Activated CD4-positive, CD25-positive, alpha-beta regulatory T cell treated with anti-CD3 and anti-CD28 coated beads, Interleukin-2, amount 50 U/mL, for 16 hours (primary cell): ENCODE measurements at places on chromosomes 2 and 18.
A peak's percentile ranks its signal among the peaks of the same experiment; 100 is the strongest.

DNA sequence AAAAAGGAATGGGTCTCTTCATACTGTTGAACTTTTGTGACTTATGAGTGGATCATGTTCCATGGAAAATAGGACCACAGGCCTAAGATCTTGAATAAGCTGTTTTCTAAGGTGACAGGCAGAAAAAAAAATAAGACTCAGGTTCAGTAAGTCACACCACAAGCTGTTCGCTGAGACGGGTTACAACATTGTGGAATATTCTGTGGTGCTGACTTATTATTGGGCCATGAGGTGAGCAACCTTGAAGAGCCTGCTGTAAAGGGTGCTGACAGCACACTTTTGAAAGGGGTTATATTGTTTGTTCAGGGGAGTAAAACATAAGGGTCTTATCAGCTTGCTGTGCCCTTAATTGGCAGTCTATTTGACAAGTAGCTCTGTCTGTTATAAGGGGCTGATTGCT is 439.8 kb upstream of the SLC14A2 start:
- no peak for DNase-seq

GRCh38 chr18:58716060-58716756 is 44.9 kb downstream of the MALT1 start:
- DNase-seq = no peak

- DNase-seq = no peak
Observed at GRCh38 chr2:441258-442022, 153.5 kb upstream of the ALKAL2 start.

DNA sequence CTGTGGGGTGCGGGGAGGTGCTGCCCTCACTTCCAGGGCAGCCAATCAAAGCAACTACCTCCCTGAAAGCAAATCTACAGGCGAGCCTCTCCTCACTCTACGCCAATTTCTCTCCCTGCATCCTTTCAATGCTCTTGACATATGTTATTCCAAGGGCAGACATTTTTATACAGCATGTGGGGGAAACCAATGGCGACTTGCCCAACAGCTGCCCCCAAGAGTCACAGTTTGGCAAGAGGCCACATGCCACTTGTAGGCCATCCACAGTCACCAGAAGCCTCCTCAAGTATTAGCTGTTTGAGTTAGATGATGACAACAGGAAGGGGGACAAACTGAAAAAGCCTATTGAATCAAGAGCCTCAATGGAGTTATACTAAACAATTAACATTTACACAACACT is 114.6 kb downstream of the MYO5B start:
- no peak for DNase-seq

DNA sequence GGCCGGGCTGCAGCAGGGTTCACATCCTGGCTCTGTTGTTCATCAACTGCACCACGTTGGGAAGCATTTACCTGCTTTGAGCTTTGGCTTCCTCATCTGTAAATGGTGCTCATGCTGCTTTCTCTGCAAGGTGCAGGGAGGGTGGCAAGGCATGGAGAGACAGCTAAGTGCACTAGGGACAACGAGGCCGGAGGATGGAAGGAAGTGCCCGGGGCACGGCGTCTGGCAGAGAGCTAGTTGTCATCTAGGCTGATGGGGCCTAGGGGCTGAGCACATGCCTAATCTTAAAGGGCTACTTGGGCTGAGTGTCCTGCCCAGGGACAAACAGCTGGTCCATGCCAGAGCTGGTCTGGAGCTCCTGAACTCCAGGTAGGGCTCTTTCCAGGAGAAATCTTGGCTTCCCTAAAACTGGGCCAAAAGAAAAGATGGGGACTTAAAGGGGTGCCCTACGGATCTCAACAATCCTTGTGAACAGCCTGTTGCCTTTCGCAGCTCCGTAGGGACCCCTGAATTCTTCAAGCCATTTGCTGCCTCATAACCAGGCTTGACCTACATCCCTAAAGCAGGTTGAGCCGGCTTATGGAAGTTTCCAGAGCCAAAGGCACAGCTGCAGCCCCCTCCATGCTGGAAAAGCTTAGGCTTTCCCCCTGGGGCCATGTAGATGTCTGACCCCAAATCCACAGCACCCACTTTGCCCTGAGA is 130.8 kb downstream of the SMAD7 start:
- DNase-seq = no peak

- DNase-seq = no peak
Observed at GRCh38 chr2:88080545-88080944, 12.9 kb downstream of the SMYD1 start.

DNA sequence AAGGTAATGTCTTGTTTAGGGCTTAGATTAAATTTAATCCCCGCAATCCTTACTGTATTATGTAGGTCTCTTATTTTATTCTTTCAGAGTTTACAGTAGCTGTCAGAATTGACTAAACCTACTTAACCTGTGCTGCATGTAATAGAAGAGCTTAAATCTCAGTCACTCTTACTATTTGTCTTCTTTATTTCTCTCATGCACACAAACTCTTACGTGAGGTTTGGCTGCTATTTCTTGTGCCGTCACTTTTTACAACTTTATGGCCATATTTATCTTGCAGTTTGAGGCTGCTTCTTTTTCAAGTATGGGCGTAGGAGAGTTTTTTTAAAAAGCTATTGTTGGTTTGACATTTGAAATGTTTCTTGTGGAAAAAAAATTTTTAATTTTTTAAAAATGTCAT is 12.0 kb downstream of the DNAJC10 start:
- DNase-seq = no peak

GRCh38 chr2:46364797-46365457 is 67.7 kb downstream of the EPAS1 start:
- peak; percentile 19 for DNase-seq

GRCh38 chr2:219642069-219642454 is 14.6 kb downstream of the SLC4A3 start:
- DNase-seq = no peak

DNA sequence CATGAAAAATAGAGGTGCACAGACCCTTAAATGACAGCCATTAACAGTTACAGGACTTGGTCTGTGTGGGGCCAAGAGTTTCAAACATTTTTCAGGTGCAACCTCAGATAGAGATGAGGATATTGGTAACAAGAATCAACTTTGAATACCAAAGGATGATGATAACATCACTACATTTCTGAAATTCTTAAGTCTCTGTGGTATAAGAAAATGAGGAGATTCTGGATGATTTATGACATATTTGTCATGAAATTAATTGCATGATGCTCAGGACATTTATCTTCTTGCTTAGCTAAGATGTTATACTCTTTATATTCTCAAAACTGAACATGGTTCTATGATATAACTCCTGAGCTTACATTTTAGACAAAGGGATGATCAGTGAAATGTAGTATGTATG is 471.8 kb upstream of the CWC22 start:
- no peak for DNase-seq

DNA sequence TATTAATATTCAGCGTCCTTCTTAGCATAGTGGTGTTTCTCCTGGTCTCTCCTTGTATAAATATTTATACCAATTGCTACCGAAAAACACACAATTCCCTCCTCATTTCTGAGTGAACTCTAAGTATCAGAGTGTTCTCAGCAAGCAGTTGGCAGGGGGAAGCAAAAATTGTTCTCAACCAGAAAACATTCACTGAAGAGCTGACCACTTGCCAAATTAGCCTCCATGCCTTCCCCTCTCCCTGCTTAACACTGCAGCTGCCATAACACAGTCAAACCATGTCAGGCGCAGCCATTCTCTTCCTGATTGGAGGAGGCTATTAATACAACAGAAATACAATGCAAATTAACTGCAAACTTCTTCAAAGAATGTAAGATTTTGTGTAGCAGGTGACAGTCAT is 105.0 kb downstream of the COL6A3 start:
- DNase-seq = no peak

GRCh38 chr2:46719487-46719886 is 196.1 kb downstream of the MCFD2 start:
- DNase-seq = no peak

DNA sequence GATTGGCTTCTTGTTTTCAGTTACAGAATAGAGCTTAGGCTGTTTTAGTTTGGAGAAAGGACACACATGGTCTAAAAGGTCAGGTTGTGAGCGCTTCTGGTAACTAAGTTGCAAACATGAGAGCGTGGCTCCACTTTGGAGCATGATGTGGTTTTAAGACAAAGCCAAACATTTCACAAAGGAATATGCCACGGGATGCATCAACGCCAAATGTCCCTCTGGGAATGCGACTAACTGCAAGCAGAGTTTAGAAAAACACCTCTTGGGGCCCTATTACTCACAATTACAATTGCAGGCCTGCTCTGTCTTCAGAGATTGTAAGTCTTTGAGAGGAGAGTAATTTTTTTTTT is 25.4 kb downstream of the MYO7B start:
- no peak for DNase-seq

DNA sequence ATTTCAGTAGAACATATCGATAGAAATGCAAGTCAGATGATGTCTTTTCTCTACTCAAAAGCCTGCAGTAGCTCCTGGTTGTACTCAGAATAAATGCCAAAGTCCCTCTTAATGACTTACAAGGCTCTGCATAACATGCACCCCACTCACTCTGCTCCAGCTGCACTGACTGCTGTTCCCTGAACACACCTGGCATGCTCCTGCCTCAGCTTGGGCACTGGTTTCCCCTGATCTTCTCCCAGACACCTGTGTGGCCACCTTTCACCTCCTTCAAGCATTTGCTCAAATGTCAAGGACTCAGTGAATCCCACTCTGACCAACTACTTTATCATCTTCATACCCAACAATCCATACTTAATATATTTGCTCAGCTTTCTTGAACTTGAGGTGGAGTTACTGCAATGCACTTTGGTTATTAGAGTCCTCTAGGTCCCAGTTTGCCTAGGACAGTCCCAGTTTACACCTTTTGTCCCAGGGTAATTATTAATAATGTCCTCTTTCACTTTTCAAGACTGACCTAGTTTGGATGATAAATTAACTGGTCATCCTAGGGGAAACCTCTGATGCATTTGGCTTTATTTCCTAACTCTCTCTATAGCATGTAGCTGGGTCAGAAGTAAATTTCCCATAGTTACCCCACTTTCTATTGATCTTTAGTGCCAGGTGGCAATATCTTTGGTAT is 44.1 kb downstream of the ACAA2 start:
- no peak for DNase-seq

DNA sequence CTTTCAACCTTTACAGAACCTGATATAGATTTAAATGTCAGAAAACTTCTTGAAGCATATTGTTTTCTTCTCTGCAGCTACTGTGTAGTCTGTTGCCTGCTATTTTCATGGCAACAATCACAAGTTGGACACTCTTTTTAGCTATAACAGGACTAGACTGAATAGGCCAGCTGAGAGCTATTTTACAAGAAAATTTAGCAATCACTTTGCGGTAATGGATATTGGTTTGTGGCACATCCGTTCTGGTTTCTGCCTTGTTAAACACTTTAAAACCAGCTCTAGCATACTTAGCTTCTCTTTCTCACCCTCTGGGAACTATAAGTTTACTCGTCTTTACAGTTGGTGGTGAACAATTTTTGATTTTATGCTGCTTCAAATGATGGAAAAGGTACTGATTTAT is 125.7 kb downstream of the MAP2 start:
- no peak for DNase-seq

DNA sequence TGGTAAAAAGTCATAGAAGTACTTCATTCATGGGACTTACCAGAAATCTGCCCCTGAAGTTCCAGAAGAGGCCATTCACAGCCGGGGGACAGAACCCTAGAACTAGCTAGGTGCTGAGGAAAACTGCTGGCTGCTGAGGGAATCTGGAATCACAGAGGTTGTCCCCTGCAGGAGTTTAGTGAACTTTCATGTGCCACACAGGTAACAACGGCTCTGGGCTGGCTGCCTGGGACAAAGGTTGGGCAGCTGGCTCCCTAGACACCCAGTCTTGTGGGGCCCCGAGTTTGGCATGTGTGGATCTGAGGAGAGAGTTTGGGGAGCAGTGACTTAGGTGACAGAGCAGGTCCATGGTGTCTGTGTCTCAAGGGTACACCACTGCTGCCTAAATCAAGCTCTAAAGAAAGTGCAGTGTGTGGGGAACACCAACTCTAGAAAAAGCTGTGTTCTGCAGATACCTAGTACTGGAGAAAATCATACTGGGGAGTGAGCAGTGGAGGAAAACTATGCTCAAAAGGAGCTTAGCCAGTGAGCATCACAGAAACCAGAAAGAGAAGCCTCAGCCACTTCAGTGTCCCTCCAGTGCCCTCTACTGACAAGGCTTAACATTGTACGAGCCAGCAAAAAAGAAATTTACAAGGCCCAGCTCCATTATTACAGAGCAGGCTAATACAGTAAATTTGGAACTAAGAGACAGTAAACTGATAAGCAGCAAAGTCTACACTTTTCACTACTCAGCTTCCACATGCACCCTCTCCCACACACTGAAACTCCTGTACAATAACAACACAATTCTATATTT is 15.2 kb downstream of the GALNT3 start:
- DNase-seq = no peak

- DNase-seq = no peak
Observed at GRCh38 chr2:1521878-1522830, 108.9 kb downstream of the TPO start.

DNA sequence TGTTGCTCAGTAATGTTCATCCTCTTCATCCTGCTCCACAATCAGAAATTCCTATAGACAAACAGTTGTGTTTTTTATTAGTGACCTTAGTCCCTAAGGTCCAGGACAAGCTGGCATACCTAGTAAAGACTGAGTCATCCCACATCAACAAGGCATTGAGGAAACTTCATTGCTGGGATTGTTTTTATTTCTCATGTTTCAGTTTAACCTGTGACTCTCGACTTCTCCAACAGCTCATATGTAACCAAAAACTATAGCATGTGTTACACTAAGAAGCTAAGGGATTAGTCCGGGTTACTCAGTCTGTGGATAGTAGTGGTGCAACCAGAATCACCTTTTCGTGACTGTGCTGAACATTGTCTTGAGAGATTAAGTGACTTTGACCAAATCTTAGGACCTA is 292.1 kb downstream of the RDH14 start:
- no peak for DNase-seq

- DNase-seq = no peak
Observed at GRCh38 chr2:27781496-27781895, 10.0 kb downstream of the MRPL33 start.

DNA sequence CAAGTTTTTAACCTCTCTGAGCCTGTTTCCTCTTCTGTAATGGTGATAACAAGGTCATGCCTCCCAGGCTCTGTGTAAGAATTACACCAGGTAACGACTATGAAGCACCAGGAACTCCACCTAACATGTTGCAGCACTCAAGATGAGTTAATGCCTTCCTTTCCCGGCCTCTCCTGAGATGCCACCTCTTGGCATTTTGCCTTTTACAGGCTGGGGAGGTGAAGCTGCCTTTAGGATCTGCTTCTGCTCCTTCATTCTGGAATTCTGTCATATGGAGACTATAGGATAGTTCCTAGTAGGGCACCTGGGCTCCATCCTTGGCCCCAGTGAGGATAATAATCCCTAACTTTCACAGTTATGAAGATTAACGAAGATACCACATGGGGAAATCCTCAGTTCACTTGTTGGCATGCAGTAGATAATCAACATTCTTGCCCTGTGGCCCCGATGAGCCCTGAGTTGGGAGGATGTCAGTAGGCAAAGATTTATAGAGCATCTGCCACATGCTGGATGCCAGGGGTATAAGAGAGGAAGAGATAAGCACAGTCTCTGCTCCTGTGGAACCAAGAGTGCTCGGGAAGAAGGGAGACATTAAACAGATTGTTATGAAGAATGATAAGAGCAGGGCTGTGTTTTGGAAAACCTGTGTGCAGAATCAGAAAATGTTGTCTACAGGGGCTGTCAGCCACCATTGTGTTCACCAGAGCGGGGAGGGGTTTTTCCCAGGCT is 43.9 kb upstream of the KCNF1 start:
- no peak for DNase-seq
